ENCODE measurements at places on chromosomes 13 and 19.
A peak's percentile ranks its signal among the peaks of the same experiment; 100 is the strongest.

DNA sequence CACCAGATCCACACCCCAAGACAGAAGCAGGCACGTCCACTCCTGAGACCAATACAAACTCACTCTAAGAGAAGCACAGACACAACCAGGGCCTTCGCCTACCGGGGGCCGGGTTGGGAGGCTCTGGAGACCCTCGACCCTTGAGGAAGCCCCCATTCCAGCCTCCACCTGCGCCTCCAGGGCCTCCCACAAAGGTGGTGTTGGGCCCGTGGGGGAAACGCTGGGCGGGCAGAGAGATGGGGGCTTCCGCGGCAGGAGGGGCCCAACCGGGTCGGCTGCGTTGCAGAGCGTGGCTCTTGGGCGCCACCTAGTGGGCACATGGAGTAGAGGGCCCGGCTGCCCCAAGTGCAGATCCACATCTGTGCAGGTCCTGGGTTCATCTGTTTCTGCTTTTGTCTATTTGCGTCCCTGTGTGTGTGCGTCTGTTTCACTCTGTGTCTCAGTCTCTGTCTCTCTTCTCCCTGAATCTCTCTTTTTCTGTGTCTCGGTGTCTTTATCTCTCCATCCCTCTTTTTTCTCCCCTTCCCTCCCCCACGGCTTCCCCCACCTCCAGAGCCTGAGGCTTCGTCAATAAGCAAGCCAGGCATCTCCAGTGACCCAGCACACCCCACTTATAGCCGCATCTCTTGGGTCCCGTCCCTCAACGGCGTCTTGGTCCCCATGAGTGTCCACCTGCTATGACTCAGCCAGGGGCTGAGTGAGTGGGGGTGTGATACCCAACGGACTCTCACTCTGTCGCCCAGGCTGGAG is 10.5 kb upstream of the TINCR start:
- peak; percentile 61 for DNase-seq

DNA sequence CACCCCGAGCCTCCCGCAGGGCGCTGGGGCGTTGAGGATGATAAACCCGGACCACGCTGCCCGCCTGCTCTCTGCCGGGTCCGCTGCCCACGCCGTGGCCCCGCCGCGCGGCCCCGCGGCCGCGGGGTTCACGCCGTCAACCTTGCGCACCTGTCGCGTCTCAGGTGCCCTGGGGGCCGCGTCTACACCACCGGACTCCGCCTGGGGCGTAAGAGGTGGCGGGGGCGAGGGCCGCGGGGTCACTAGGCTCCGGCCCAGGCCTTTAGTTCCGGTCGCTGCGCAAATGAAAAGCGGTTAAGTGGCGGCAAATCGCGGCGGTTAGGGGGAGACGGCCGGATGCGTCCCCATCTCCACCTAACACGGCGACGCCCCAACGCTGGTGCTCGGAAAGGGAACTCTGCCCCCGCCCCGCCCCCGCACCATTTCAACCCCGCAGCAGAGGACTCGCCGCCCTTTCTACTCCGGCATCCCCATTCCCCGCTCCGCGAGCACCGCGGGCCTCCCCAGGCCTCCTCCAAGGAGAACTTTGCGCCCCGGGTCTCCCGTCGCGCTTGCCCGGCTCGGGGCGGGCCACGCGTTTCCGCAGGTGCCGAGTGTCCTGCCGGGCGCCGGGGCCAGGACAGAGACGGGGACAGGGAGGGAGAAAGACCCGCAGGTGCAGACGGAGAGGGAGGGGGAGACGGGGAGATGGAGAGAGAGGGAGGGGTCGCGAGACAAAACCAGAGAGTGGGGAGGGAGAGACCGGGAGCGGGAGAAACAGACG is 4.3 kb downstream of the ONECUT3 start:
- DNase-seq, result no peak

GRCh38 chr19:44602081-44602480 is 11.3 kb upstream of the IGSF23 start:
- DNase-seq, result no peak

DNA sequence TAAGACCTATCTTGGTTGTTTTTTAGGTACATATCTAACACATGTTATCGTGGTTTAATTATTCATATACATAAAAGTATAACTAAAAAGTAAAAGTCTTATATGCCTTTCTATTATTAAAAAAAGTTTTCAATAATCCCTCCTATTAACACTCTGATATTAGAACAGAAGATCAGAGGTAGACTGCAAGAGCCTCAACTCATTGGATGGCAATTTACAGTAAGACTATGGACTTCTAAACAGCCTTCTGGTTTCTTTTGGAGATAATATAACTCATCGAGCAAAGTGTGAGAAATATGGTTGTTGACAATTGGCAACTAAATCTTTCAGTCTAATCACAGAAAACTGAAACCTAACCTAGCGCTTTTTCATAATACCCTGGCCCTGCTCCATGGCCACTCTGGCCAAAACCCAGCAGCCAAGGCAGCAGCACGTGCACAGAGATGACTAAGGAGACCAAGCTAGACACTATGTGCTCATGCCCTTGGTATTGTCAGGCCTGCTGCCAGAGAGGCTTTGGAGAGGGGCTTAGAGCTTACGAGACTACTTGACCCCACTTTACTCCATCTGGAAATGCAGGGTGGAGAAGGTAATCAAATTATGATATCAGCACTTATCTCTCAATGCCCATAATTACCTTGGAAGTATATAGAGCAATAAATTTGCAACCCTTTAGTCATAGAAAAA is 40.6 kb upstream of the EEF1AKMT1 start:
- no peak for DNase-seq

DNA sequence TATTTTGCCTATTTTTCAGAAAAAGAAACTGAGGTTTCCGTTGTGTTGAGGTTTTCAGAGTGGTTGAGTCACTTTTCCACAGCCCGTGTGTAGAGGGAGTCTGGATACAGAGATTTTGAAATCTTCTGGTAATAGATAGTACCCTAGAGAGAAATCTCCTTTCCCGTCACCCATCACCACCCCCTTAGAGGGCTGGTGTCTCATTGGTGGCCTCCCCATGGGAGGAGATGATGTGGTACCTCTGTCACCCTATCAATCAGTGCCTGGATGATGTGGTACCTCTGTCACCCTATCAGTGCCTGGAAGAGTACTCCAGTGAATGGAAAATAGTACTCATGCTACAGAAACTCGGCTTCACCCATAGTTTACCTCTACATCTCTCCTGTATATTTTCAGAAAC is 42.2 kb upstream of the SERP2 start:
- no peak for DNase-seq

GRCh38 chr19:51204321-51204720 is 20.6 kb upstream of the CD33 start:
- no peak for DNase-seq

DNA sequence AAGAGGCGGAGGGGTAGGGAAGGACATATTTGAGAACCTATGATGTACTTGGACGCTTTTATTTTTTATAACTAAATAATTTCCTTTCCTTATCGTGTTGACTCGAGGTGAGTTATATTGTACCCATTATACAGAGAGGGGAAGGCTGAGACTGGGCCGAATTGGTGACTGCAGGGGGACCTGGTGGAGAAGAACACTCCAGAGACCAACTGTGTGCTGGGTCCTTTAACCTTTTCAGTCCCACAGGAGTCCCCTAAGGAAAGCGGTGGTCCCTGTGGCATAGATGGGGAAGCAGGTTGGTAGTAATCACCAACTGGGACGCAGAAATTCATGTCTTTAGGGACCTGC is 633 bp downstream of the MYH14 start:
- no peak for DNase-seq

GRCh38 chr13:60018536-60018935 is 145.2 kb downstream of the DIAPH3 start:
- no peak for DNase-seq

DNA sequence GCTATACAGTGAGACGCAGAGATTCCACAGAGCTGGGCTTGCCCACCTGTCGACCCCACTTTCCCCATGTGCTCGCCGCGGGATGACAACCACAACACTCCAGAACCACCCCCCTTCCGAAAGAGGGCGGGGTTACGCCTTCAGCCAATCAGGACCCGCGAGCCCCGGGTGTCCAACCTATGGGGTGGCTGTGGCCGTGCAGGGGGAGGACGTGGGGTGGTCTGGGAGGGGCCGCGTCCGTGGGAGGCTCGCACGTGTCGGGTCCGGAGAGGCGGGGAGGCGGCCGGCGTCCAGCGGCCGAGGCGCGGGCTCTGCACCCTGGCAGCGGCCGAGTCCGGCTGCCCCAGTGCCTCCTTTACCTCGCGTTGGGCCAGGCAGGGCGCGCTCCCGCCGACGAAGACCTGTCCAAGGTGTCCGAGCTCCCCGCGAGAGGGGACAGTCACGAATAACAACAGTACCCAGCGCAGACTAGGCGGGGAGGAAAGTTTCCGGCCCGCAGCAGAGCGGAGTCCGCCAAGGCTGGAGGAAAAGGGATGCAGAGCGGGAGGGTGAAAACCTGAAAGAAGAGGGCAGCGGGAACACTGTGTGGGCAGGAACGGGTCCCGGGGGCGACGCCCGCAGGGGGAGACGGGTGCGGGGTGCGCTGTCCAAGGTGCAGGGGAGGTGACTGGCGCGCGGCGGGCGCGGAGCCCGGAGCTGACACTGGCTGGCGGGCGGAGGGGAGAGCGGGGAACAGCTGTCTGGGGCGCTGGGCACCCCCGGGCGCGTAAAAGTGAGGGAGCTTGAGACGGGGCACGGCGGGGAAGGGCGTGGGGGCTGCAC is 911 bp downstream of the ENOX1 start:
- DNase-seq, result no peak

- no peak for DNase-seq
Observed at GRCh38 chr19:45800070-45800553, 7.5 kb upstream of the DMWD start.

DNA sequence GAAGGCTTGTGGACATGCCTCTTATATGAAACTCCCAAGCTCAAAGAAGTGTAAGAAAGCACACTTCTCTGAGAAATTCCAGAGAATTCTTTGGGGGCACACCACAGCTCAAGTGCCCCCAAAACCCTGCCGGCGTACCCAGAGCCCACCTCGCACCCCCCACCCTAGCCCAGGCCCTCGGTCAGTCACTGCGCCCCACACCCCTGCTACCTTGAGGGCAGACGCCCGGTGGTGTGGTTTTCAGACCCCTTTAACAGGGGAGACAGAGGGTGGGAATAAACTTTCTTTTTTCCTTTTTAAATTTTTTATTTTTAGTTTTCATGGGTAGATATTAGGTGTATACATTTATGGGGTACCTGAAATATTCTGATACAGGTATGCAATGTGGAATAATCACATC is 29.5 kb downstream of the PEPD start:
- DNase-seq, result no peak

GRCh38 chr19:33956941-33957340 is 160.3 kb downstream of the KCTD15 start:
- no peak for DNase-seq

All from activated T-cell treated with anti-CD3 and anti-CD28 coated beads for 1 hour (primary cell).